ENCODE measurements at places on chromosomes 3 and 15.
A peak's percentile ranks its signal among the peaks of the same experiment; 100 is the strongest.

DNA sequence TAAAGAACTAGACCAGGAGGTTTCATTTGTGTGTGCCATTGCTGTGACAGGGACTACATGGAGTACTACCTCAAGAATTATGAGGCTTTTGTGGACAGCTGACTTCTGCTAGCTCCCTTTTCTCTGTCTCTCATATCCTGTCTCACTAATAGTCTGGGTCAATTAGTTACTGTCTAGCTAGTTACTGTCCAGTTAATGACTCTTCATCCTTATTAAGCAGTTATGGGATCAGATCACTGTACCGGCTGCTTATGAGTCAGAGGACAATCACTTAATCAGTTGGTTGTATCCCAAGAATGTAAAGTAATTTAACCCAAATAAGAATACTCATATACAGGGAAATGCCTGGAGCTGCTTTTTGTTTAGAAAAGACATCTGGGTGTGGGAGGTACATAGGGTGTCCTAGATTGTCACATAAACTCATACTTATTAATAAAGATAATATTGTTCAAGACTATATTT is 158.0 kb downstream of the CDIN1 start:
- DNase-seq, result no peak

GRCh38 chr15:99054025-99054387 is 46.4 kb upstream of the PGPEP1L start:
- no peak for DNase-seq

- DNase-seq, result no peak
Measured at GRCh38 chr3:197195326-197195725, 103.1 kb downstream of the DLG1 start.

- peak; percentile 27 for DNase-seq
Measured at GRCh38 chr3:4888913-4889846, 90.1 kb upstream of the BHLHE40 start.

GRCh38 chr3:58175187-58175436 is 35.7 kb downstream of the DNASE1L3 start:
- DNase-seq, result no peak

- DNase-seq, result peak; percentile 9
Measured at GRCh38 chr3:160999274-160999673, 105.9 kb downstream of the B3GALNT1 start.

DNA sequence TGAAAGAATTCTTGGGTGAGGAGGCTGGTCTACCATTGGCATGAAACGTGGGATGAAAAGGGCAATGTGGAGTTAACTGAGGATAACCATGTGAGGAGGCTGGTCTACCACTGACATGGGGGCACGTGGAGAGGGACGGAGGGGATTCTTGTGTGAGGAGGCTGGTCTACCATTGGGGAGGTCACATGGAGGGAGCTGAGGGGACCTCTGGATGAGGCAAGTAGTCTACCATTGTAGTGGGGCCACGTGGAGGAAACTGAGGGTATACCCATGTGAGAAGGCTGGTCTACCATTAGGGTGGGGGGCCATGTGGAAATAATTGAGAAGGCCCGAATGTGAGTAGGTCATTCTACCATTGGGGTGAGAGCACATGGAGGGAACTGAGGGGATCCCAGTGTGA is 154.1 kb downstream of the FBLN2 start:
- DNase-seq, result no peak

DNA sequence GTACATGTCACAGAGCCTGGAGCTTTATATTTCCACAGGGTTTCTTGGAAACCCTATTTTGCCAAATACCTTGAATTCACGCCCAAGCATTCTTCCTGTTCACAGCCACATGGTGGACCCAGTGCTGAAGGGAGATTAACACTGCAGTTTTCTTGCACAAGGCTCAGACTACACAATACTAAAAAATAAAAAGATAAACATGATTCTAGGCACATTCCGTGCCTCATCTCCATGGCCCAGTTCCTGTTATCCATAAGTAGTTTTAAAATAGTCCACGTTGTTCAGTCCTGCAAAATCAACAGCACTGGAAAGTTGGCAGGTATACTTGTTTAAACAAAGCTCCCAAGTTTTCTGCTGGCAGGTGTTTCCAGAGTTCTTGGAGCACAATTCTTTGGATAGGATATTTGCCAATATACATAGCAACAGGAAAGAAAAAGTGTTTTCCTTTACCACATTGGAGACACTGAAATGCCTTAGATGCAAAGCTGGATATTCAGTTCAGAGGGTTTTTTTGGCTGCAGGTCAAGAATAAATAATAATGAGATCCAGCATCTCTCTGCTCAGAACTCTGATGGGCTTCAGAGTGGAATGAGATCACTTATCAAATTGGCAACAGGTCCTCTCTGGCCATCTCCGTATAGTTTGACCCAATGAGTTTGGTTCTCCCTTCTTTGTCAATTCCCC is 88.1 kb upstream of the TGFBR2 start:
- no peak for DNase-seq

- no peak for DNase-seq
Measured at GRCh38 chr3:4994144-4994730, 15.0 kb downstream of the BHLHE40 start.

DNA sequence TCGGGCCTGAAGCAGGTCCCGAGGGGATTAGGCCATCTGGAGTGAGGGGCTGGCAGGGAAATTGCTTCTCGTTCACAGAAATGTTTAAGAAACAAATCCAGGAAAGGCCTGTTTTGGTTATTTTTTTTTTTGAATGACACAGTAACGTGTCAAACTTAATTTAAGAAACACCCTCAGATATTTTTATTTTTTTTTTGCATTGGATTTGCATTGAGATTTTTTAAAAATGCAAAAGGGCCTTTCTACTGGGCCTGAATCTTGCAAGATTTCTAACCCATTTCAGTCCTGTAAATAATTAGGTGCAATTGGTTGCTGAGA is 25.0 kb upstream of the KLF13 start:
- DNase-seq, result no peak

- DNase-seq, result no peak
Measured at GRCh38 chr3:40679290-40679689, 154.5 kb downstream of the ZNF621 start.

DNA sequence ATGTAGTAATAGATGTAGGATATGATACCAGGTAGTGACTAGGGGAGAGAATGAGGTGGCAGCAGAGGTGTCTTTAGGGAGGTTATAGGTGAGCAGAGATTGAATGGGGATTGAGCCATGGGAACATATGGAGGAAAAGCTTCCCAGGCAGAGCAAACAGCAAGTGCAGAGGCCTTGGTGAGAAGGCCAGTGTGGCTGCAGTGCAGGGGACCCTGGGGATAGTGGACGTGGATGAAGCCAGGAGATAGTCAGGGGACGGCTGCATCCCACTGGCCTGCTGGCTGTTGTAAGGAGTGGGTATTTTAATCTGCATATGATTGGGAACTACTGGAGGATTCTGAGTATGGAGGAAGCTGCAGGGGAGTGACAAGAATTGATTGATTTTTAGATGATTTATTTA is 62.7 kb upstream of the TRAK1 start:
- DNase-seq, result no peak

DNA sequence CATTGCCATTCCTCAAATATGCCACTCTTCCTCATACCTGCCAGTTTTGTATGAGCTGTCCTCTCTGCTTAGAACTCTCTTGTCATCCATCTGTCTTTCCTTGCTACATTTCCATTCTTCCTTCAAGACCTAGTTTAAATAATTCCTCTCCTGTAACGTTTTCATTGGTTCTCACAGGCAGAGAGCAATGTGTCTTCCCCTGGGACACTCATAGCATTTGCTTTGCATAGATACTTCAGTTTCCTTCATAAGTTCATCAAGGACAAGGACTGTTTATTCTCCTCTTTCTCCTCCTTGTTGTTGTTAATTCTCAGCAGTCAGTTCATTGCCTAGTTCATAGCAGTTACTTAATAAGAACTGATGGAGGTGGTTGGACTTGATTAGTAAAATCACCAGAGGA is 10.5 kb downstream of the NR2C2 start:
- no peak for DNase-seq

DNA sequence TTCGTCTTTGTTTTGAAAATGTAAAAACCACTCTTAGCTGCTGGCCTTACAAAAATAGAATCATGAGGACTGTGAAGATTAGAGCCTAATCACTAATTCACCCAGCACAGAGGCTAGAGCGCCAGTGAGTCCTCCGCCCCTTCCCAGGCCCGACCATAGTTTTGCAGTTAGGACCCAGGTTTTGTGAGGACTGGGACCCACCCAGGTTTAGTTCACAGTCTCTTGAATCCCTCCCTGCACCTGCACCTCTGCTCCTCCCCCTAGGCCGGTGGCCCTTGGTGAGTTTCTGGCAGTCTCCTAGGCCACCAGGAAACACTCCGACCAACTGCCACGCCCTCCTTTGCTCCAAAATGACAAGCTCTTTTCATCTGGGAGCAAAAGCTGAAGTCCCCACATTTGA is 136.0 kb upstream of the CCDC54 start:
- DNase-seq, result peak; percentile 14

DNA sequence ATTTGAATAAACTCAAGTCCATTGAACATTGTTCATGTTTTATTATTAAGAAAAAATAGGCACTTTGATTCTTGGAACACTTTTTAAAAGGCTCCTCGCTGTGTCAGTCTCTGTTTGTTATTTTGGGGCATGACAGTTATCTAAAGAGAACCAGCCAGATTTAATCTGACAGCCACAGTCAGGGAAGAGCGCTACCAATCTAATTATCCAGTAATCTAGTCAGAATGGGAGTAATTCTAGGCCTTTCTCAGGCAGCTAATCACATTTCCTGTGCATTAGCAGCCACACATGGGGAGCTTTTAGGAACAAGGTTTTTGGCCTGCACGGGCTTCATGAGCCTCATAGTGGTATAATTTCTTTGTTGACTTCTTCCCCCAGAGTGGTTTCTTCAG is 362.2 kb downstream of the RBMS3 start:
- no peak for DNase-seq

- no peak for DNase-seq
Measured at GRCh38 chr15:101024706-101025500, 105.7 kb downstream of the LRRK1 start.

DNA sequence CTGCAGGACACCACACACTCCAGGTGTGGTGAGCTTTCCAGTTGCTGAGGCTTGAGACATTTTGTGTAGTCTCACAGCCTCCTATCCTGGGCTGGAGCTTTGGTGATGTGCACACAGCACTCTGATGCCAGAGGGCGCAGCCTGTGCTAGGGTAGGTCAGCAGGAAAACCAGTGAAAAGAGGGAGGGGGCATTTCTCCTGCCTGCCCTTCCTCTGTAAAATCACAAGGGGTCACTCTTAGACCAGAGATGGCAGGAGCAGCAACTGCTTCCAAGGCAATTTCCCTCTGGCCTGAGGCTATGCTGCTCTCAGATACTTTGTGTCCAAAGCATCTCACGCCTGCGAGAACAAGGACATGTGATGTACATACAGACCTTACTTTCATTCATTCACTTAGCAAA is 16.5 kb upstream of the MUSTN1 start:
- no peak for DNase-seq

- no peak for DNase-seq
Measured at GRCh38 chr15:30043211-30043655, 39.5 kb upstream of the GOLGA8J start.

- DNase-seq, result no peak
Measured at GRCh38 chr15:56038015-56038414, 44.6 kb upstream of the NEDD4 start.

- DNase-seq, result no peak
Measured at GRCh38 chr3:114411190-114411668, 117.4 kb downstream of the TIGIT start.

- DNase-seq, result no peak
Measured at GRCh38 chr3:104521606-104522336, 844.9 kb upstream of the ALCAM start.

- no peak for DNase-seq
Measured at GRCh38 chr3:71760140-71760539, 6.5 kb downstream of the GPR27 start.

- no peak for DNase-seq
Measured at GRCh38 chr3:104126463-104126862, 1240.2 kb upstream of the ALCAM start.

GRCh38 chr3:13135811-13136321 is 62.6 kb upstream of the IQSEC1 start:
- DNase-seq, result no peak

GRCh38 chr3:56375654-56376053 is 92.6 kb downstream of the ERC2 start:
- no peak for DNase-seq

DNA sequence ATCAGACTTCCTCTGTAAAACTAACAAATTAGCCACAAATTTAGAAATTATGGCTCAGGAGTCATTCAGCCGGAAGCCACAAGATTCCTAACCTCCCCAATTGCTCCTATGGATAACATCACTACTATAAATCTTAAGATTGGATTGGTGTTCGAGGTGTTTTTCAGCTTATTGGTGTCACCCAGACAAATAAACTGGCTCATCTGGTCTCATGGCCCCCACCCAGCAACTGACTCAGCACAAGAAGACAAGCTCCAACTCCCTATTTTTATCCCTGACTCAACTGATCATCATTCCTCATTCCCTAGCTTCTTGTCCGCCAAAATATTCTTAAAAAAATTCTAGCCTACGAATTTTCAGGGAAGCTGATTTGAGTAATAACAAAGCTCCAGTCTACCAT is 135.1 kb upstream of the STRIT1 start:
- no peak for DNase-seq

DNA sequence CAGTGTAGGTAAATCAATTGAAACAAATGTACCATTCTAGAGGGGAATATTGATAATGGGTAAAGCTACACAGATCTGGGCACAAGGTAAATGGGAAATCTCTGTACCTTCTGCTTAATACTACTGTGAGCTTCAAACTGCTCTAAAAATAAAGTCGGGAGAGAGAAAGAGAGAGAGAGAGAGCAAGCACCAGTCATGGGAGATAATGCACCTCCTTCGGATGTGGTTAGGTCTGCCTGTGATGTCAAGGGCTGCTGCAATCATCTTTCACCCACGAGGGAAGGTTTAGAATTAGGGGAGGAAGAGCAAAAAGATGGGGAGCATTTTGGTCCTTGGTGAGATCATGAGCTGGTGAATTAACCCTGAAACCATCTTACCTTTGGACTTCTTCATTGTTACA is 219.1 kb downstream of the ZNF385D start:
- no peak for DNase-seq

DNA sequence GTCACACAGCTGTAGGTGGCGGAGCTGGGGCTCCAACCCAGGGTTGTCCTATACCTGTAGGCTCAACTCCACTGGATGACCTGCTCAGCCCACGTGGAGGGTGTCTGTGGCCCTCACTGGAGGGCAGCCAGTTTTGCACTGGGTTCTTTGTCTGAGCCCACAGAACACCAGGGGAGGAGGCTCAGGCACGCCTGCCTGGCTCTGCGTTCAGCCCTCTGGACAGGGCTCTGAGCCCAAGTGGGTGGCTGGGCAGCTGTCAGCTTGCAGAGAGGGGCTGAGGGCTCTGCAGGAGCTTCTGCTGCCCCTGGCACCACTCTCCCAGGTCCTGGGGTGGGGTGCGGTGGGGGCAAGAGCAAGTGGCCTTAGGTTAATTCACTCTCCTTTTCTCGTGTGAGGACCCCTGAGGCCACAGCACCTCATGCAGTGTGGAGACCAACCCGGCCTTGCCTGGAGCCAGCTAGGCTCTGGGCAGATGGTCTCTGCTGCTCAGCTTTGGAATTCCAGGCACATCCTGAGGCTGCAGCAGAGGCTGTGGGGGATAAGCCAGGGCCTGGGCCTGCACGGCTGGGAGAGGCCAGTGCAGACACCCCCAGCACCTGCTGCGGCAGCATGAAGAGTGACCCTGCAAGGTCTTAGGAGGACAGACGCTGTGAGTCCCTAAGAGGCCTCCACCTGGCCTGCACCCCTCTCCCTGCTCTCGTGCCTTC is 23.5 kb downstream of the DUSP7 start:
- DNase-seq, result no peak
